M059J (cell line): ENCODE measurements at places on chromosomes 12 and 14.

GRCh38 chr12:43210485-43211192 is 341.4 kb downstream of the ADAMTS20 start:
- DNase-seq: peak; percentile 82

DNA sequence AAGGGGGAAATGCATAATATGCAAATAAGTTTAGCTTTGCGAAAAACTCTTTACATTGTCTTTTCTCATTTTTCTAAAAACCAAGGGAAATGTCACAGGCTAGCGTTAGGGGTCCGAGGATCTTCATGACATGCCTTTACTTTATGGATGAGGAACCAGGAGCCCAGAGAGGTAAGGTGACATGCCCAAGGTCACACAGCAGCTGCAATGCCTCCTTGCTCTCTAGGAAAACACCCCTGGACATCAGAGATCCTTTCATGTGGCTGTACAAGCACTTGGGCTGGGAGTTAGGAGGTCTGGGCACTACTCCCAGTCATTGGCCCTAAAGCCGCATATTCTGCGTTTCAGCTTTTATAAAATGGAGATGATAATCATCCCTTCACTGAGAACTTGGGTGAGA is 741 bp downstream of the PROX2 start:
- no peak for DNase-seq

DNA sequence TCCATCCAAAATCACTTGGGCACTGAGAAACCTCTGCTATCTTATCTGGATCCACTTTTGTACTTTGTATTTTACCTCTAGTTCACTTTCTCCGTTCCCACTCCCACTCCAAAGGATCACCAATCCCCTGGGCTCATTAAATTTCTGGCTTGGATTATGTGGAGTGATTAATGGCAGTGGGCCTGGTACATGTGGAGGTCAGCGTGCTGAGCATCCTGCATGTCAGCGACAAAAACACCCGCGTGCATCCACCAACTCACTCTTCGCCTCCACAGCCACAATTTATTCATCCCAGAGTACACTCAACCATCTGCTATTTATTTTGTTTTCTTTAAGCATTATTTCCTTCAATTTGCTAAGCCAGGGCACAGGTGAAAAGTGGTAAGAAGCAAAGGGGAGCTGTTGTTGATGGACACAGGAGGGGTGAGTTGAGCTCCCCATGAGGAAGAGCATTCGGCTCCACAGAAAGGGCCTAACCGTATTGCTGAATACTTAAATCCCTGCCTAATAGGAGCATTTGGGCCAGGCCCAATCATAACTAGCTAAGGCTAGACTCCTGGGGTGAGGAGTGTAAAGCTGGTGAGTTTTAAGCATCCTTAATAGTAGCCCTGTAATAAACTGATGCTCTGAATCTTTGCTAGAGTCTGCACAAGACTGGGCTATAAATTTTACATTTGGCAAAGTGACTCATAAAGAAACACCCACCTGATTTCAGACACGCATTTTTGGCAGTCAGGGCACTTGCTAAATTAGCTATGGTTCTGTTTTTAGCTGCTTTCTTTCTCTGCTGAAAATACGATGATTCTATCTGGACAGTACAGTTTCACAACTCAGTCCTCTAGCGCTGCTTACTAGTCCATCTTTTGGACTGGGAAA is 137.8 kb downstream of the SLC25A21 start:
- DNase-seq: peak; percentile 54

- DNase-seq: peak; percentile 39
These were observed 250.3 kb downstream of the SPTSSA start for GRCh38 chr14:34211732-34212131.

DNA sequence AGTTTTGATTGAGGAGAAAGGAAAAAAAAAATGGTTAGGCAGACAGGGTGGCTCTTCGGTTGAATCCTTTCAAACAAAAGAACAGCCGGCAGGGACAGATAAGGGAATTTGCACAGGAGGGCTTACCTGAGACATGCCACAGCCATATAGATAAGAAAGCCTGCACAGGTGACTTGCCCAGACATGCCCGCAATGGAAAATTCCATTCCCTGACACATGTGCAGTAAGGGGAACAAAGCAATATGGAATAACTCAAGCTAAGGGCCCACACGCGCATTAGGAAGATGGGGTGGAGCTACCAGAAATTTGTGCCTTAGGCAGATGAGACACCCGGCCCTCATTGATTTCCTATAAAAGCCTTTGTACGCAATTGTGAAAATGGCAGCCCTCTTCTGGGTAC is 86.7 kb downstream of the TMEM260 start:
- no peak for DNase-seq

DNA sequence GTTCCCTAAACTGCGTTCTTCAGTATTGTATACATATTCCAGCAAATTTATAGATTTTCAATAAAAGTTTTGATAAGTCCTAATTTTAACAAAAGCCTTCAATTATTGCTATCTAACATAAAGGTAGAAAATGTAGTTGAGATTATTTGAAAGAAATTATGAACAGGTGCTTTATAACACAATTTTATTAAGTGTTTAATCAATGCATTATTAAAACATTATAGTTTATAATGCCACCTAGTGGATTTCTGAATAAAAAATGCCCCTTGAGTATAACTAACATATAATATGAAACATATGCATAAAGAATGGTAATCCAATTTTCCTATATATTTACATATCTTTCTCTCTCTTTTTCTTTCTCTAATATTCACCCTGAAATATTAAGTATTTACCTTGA is 515.3 kb downstream of the SLC6A15 start:
- peak; percentile 1 for DNase-seq

- no peak for DNase-seq
These were observed 1.6 kb downstream of the ERC1 start for GRCh38 chr12:992647-993046.

DNA sequence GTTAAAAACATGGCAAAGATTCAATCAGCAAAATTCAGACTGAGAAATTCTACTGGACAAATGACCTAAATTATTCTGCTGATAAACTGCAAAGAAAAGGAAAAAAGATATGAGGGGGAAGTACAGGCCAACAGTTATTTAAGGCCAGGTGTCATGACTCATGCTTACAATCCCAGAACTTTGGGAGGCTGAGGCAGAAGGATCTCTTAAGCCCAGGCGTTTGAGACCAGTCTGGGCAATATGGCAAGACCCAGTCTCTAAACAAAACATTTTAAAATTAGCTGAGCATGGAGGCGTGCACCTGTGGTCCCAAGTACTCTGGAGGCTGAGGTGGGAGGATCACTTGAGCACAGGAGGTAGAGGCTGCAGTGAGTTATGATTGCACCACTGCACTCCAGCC is 91.8 kb upstream of the USP15 start:
- DNase-seq: no peak

DNA sequence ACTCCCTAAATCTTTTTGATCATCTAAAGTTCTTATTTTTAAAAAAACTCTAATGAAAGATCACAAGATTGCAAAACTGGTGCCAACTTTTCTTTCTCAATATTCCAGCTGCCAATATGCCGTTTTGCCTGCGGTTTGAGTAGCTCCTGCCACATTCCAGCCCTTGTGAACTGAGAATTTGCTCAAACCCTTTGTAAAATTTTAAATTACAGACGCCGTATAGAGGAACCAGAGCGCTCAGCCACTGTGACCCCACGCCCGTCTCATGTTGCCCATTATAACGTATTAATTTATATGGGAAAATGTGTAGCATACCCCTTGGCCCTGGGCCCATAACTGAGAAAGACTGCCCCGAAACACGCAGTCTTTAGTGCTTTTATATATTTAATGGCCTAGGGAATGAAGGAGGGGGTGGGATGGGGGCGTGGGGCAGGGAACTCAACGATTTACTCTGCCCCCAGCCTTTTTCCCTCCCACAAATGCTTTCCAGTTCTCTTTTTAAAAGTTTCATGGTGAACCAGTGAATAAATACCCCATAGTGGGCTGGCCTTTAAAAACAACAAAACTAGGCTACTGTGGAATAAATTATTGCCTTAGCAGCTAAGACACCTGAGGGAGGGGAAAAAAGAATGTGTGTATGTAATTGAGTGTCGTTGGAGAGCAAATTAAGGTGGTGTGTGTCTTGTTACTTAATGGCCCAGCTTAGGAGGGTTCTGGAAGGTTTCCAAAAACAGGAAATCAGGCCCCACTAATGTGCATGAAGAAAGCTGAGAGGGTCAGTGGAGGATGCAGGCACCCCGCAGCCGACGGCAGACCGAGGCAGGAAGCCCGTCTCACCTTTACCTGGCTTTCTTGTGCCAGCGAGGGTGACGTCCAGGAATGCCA is 45.7 kb upstream of the RFLNA start:
- DNase-seq: no peak

DNA sequence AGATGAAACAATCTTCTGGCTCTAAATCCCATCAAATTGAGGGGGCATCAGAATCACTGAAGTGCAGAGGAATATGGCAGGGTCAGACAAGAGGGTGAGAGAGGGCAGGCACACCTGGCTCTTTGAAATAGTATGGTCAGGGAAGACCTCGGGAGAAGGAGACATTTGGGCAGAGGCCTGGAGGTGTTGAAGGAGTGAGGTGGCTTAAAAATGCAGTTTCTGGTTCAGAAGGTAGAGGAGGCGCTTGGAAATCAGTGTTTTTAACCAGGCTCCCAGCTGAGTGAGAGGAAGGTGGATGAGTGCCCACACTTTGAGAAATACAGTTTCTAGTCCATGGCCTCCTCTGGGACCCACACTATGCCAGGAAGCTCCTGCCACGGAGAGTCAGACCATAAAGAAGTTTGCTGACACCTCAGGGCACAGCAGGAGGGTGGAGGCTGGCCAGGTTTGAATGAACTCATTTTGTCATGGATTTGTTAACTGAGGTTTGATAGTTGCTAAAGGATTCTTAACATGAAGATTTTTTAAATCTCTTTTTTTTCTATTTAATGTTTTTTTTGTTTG is 20.1 kb downstream of the NID2 start:
- peak; percentile 81 for DNase-seq
